ENCODE measurements at places on chromosomes 6 and 20.

DNA sequence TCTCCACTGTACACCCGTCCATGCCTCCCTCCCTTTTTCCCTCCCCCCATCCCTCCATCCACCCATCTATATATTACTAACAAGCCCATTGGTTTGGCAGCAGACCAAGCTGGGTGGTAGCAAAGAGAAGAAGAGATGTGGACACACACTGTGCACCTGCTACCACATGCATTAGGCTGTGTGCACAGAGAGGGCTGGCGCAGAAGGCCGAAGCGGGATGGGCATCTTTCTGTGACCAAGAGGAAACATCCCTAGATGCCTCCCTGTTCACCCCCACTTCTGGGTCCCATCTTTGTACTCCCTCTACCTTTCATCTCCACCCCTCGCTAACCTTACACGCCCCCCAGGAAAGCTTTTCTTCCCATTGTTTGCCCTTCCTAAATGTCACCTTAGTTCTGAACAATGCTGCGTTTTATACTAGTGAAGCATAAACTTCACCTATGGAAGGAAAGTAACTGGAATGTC is 64.9 kb upstream of the AFDN start:
- DNase-seq = no peak

DNA sequence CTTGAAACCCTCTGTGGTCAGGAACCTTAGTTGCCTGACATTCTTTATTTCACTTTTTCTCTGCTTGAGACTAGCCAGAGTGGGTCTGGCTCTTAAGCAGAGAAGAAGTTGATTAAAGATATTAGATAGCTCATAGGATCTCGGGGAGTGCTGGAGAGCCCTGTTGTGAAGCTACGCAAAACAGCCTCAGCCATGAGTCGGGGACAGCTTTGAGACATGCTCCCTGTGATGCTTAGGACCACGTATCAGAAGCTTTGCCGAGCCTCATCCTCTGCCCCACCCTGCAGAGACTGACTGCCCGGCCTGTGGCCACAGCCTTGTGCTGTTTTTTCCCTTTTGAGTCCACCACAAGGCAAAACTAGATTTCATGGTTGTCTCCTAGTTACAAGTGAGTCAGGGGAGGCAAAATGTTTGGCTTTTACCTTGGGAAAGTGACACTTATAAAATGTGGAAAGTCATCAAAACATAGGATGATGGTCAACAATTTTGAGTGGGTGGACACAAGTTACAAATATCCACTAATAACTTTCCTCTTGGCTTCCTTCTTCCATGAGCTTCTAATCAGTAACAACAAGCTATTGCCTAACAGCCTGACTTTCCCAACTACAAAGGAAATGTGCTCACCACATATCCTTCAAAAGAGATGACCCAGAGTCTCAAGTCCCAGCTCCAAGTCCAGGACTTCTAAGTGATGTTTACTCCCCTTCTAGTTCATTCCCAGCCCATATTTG is 108.4 kb downstream of the JAG1 start:
- no peak for DNase-seq

- DNase-seq = no peak
Observed at GRCh38 chr20:62183426-62184142, 756 bp downstream of the MTG2 start.

GRCh38 chr6:121694389-121694788 is 258.9 kb downstream of the GJA1 start:
- no peak for DNase-seq

DNA sequence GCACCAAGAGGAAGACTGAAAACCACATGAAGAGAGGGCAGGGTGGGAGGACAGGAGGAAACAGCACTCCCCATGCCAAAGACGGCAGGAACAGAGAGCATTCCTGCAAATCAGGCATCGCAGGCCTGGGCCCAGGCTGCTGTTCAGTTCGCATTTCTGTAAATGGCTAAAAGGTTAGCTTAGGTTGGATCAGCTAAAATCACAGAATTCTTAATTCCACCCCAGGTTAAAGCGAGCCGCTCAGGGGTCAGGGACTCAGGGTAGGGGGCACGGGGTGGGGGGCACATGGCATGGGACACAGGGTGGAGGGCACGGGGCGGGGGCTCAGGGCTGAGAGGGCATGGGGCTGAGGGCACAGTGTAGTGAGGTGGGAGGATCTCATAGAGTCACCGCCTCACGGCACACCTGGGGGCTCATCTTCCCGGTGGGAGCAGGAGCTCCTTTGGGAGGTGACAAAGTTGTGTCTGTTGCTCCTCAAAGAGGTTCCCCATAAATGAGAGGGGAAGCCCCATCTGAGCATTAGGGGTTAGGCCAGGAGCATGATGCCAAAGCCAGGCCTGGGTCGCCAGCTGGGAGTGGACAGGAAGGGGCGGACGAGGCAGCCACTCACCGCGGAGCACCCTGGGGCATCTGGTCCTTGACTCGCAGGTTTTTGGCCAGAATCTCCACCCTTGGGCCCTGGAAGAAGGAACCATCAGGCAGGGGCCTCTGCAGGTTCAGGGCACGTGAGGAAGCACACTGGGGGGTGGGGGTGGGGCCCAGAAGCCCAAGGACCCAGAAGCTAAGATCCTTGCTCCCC is 200.7 kb downstream of the PREX1 start:
- no peak for DNase-seq

All from activated T-helper 1 cell treated with Interleukin-2 at 50 U/mL for 16 hours (primary cell).